Activated CD4-positive, alpha-beta memory T cell treated with anti-CD3 and anti-CD28 coated beads, Interleukin-2, amount 10 ng/mL, durations not matched to agents 7 days and 5 days (primary cell): ENCODE measurements at places on chromosomes 7 and 10.

DNA sequence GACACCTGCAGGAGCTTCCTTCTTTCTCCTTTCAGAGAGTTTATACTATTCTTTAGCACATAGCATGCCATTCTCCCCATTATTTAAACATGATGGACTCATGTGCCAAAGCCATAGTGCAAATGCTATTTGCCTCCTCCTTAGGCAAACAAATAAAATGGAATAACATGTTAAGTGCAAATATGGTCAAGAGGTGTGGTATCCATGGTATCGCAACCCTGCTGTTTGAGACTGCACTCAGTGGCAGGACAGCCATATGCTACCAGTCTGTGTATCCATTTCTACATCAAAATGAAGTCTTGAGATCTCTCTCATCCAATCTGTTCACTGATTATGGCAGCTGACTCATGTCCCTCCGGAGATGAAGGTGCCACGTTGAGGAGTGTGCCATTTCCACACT, 22.8 kb downstream of the HEPACAM2 start:
- DNase-seq, result no peak

DNA sequence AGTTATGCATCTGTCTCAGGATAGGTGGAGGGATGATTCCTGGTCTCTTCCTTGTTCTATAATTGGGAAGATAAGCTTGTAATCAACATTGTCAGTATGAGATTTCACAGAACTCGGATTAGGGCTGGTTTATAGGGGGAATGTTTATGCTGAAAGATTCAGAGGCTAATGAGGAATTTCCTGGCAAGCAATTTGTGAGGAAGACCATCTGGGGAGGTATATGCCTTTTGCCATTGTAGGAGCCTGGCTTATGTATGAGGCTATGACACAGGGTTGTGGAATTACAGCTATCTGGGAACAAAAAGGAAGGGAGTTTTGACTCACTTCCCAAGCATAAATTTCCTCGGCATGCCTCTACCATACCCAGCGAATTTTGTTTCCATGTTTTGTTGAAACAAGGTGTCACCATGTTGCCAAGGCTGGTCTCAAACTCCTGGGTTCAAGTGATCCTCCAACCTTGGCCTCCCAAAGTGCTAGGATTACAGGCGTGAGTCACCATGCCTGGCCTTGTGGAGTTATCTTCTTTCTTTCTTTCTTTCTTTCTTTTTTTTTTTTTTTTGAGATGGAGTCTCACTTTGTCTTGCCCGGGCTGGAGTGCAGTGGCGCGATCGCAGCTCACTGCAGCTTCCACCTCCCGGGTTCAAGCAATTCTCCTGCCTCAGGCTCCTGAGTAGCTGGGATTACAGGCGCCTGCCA, 1.6 kb upstream of the COPS6 start:
- DNase-seq, result no peak

GRCh38 chr10:6667679-6668270, 87.7 kb upstream of the PRKCQ start:
- peak; percentile 57 for DNase-seq

- no peak for DNase-seq
These were observed 236.2 kb upstream of the KLF14 start for GRCh38 chr7:130970196-130970595.

DNA sequence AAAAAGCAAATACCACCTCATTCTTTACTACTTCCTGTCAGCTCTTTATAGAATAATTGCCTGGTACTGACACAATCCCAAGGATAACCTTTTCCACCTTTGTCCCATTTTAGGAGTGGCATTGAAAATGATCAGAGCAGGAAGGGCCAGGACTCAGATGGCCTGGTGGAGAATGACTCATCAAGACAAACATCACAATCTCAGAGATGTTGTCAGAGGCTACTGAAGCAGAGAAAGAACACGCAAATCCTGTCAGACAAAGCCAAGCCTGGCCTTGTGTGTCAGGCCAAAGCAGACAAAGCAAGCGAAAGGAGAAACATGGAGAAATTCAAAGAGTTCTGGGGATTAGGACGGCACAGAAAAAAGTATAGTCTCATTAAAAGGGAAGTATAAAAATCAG, 40.9 kb downstream of the NSUN6 start:
- DNase-seq, result no peak

GRCh38 chr7:131152766-131153165, 174.9 kb upstream of the MKLN1 start:
- no peak for DNase-seq

GRCh38 chr10:86798025-86798424, 41.6 kb downstream of the BMPR1A start:
- no peak for DNase-seq
